ENCODE measurements at places on chromosomes 12 and 14.

- DNase-seq: no peak
Observed at GRCh38 chr12:106985479-106985878, 1.5 kb downstream of the MTERF2 start.

DNA sequence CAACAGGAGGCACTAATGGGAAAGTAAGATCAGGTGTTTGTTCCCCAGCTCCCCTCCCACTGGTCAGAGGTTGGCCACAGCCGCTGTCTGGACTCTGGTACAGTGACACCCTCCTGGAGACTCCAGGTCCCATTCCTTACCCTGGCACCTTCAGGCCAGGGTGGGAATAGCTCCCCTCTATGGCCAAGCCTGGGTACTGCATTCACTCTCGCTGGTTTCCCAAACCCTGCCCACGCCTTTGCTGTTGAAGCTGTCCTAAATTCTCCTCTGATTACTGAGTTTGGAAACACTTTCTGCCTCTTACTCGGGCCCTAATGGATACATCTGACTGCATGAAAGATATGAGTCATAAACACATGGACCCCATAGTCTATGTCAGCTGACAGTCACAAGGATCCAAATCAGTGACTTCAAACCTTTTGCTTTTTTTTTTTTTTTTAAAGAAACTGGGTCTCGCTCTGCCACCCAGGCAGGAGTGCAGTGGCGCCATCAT, 17.9 kb downstream of the HRK start:
- DNase-seq: no peak

- no peak for DNase-seq
Observed at GRCh38 chr14:98946940-98947339, 325.1 kb downstream of the BCL11B start.

DNA sequence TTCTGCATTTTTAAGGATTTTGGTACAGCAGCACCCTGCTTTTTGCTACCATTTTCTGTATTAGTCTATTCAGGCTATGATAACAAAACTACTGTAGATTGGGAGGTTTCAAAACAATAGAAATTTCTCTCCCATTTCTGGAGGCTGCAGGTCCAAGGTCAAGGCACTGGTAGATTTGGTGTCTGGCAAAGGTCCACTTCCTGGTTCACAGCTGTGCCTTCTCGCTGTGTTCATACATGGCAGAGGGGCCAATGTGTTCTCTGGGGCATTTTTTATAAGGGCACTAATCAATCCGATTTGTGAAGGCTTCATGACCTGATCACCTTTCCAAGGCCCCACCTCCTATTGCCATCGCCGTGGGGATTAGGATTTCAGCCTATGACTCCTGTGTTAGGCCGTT, 268.1 kb upstream of the RTL1 start:
- DNase-seq: no peak

DNA sequence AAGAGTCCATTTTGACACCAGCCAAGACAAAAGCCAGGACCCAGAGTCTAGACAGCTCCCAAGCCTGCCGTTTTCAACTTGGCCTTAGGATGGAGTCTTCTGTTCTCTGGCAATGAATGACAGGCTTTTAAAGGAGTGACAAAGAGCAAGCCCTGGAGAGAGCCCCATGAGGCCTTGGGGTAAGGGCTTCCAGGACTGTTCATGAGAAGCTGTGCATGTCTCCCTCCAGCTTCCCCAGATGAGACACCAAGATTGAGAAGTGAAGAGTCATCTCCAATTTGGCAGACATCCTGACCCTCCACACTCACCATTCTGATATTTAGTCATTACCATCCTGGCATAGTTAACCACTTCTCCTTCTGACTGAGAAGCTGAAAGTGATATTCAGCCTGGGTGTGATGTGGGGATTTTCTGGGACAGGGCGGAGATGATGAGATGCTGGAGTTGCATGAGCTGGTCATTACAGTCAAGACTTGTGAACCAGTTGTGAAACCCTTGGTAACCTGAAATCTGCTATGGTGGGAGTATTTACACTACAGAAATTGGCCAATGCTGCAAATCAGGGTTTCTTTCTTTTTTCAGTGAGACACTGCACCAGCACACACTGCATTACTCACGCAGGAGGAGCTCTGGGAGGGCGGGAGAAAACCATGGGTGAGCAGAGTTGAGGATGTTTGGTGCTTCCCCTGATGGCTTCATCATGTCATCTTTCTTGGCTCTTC, 77.8 kb downstream of the VCPKMT start:
- no peak for DNase-seq

- no peak for DNase-seq
Observed at GRCh38 chr12:19614601-19615383, 175.5 kb downstream of the AEBP2 start.

DNA sequence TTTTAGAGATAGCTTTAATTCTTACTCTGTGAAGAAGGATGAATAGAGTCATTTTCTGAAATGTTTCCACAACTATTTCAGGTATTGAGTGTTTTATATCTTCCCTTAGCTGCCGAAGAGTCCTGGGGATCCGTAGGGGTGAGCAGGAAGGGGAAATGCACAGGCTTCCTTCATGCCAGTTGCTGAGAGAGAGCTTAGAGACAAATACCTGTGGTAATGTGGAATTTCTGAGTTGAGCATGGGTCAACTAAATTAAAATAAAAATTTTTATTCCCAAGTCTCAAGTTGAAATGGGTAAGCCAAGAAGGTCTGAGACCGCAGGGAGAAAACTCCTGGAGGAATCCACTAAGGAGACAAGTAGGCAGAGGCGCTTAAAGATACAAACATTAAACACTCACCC, 185.7 kb downstream of the DAD1 start:
- DNase-seq: no peak

DNA sequence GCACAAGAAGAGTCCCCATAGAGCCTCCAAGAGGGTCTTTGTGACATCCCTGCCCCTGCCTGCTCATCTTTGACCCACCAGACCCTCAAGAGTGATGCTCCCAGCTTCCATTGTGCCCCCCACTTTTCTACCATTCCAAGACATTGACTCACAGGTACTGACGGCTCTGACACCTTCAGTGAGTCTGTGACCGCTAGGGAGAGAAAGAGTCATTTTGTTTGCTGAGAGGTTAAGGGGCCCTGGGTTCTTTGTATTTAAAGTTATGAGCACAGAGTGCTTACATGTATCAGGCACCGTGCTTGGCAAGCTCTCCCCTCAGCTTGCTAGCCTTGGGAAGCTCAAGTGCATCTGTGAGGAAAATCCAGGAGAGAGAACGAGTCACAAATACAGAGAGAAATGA, 7.1 kb upstream of the KRT82 start:
- DNase-seq: no peak

DNA sequence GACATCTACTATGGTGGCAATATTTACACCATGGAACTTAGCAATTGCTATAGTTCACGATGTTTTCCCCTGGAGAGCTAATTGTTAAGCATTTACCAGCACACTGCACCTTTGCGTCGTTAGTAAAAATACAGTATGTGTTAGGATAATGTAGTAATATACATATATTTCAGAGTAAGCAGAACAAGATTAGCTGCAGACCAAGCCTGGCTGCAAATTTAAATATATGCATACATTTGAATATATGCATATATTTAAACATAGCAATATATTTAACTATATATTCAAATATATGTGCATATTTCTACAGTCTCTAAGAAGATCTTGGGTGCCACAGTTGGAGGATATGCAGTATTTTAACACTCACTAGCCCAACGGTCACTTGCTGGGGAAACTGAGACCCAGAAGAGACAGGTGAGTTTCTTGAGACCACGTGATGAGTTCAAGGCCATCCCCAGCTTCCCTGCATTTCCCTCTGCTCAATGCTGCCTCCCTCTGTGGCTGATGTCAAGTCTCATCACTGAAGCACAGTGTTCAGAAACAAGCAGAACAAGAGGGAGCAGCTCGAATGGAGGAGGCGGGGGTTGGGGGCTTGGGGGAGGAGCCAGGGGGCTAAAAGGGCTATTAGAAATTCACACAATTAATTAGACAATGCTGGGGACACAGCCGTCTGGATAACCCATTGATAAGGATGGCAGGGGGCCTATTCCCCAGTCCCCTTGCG, 708.0 kb downstream of the MED13L start:
- DNase-seq: no peak

DNA sequence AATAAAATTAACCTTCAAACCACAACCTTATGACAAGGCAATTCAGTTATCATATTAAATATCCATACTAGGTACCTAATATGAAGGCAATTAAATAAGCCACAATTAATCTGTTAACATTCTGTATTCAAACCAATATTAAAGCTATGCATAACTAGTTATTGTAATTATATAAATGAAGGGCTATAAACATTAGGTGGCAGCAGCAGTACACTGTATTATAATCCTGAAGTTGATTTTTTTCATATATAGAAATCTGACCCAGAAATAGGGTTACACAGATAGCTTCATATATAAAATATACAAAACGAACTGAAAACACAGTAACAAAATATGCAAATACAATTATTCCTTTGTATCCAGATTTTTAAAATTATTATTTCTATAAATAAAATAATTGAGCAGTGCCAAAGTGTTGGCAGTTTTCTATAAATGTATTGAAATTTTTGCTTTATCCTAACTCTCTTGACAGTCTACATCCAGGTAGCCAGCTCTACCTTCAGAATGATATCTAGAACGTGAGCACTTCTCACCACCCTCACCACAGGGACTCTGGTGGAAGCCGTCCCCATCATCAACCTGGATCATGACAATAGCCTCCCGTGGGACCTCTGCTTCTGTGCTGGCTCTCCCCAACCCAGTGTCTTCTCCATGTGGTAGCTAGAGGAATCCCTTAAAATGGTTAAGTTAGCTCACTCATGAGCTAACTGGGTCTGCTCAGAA, 136.2 kb downstream of the MED13L start:
- DNase-seq: no peak

DNA sequence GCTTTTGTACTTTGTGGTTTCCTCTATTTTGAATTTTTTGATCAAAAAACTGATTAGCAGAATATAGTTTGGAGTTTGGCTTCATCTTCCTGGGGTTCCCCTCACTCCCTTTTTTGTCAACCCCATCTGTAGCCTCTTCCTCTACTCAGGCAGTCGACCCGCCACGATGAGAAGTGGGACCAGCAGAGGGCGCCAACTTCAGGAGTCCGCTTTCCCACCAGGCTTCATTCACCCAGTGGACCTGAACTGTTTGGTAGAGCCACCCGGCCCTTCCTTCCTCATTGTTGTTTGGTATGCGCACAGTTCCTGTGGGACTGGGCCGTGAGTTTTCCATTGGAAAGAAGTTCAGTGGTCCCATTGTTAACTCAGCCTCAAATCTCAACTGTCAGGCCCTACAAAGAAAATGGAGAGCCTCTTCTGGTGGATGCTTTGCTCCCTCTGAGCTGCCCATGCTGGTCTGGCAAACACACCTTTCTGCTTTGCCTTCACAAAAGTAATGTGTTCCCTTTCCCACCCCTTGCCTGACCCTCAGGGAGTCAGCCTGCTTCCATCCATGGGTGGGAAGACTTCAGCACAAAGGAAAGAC, 21.7 kb downstream of the TMBIM6 start:
- peak; percentile 80 for DNase-seq

DNA sequence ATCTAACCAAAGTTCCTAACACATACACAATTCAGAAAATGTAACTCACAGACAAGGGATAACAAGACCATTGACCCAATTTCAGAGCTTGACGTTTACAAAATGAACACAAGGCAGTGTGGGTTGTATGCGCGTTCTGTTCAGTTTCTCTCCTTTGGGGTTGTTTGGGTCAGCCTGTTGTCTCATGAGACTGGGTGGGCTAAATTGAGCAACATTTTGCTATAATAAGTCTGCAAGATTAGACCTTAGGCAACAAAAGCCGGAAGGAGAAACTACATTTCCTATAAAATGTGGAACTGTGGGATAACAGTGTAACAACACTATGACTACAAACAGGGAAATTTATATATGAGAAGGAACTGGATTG, 18.8 kb upstream of the LTA4H start:
- DNase-seq: no peak

DNA sequence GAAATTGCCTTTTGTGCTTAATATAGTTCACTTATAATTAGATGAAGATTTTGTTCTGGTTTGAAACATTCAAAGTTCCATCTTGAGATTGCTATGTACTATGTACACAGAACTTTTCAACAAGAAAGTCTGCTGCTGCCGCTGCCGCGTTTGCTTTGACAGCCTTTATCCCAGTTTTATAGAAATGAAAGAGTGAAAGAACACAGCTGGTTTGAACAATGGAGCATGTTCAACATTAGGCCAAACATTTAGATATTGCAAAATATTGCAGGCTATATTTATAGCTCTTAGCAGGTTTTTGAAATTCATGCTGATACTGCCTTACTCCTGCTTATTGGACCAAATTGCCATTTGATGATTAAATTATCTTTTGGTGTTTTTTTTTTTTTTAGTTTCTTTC, 299.8 kb upstream of the PRKD1 start:
- no peak for DNase-seq

- DNase-seq: no peak
Observed at GRCh38 chr12:65779091-65779642, 45.1 kb upstream of the HMGA2 start.

DNA sequence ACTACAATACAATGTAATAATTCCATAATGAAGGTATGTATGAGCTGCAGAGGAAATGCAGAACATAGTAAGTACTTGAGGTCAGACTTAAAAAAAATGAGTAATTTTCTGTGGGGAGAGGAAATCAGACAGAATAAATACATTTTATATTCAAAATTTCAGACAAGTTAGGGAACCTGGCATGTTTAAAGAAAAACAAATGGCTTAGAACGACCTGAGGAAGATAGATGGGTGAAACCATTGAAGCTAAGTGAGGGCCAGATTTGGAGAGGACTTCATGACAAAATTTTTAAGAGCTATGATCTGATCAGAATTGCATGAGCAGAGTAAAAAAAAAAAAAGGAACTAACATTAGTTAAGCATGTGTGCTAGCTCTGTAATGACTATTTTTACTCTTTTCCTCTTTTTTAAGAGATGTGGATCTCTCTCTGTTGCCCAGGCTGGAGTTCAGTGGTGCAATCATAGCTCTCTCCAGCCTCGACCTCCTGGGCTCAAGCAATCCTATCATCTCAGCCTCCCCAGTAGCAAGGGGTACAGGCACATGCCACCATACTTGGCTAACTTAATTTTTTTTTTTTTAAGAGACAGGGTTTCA, 157.6 kb upstream of the PDE3A start:
- DNase-seq: no peak

GRCh38 chr14:105180592-105181548, at the start of gene NUDT14:
Gene NUDT14, minus strand, starts transcription at chr14:105181312. Its CDS starts 103 bp downstream, at chr14:105181209.
- peak; percentile 87 for DNase-seq

Data from lower lobe of right lung (tissue), 2 donors.